ENCODE measurements at places on chromosomes 6 and 20. TPM values are rescaled to one million over a fixed set of nuclear protein-coding genes. Genes with fewer than 3 reads are reported as not detected.

DNA sequence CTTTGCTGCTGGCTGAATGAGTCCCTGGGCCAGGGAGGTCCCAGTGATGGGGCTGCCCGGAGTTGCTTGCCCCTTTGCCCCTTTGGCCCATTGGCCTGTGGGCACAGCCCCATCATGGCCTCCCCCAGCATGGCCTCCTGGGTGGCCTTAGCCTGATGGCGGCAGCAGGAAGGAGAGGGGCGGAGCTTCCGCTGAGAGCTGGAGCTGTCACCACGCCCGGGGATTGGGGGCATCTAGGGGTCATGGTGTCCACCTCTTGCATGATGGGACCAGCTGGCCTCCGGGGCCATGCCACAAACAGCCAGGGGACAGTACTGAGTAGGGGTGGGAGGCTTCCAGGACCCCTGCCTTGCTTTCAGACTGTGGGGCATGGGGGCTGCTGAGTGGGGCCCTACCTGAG lies 31.5 kb upstream of the GATA5 start:
- no peak for DNase-seq

DNA sequence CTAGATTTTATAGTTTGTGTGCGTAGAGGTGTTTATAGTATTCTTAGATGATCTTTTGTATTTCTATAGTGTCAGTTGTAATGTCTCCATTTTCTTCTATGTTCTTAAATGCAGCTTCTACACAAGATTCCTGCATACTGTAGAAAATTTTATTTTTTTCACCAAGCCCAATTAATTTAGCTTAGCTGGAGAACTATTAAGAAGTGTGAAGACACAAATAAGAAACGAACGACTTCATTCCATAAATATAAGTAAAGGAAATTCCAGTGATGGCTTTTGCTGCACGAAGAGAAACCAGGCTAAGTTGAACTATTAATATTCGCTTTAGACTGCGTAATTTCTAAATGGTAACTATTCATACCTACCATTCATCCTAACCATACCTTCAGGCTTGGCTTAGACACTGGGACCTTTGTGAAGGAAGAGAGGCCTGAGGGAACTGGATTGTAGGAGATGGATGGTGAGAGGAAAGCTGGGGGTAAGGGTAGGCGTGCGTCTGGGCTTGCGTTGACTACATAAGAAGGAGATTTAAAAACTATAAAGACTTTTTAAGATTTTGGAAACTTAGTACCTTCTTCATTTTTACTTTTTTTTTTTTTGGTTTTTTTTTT lies 15.9 kb downstream of the HLA-DOA start:
- DNase-seq = no peak

GRCh38 chr20:32285082-32285620 lies 7.7 kb downstream of the KIF3B start:
- no peak for DNase-seq

DNA sequence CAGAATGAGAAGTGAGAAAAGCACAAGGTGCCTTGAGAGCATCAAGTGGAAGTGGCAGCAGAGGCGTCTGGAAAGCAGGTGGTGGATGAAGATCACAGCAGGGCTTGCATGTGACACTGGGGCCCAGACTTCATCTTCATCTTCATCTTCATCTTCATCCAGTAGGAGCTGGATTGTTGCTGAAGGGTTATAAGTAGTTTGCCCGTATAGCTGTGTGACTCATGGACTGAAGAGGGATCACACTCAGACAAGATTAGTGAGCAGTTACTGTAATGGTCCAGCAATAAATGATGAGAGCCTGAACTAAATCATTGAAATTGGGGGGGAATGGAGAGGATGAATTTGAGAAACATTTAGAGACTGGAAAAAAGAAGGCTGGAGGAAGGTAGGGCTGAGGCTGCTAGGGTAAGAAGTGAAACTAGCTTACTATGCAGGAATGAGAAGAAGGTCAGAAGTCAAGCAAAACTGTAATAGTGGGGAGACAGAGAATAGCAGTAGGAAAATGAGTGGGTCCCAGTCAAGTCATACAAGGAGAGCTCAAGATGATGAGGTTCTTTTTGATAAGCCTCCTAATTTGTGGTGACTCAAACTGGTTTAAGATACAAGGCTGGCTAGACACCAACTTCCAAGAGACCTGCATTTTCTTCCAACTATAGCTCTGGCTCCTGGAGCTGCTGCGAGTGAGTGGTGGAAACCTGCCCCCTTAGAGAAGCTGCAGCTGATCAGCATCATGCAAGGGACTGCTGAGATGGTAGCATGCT lies 92.3 kb upstream of the BEND6 start:
- DNase-seq = no peak

DNA sequence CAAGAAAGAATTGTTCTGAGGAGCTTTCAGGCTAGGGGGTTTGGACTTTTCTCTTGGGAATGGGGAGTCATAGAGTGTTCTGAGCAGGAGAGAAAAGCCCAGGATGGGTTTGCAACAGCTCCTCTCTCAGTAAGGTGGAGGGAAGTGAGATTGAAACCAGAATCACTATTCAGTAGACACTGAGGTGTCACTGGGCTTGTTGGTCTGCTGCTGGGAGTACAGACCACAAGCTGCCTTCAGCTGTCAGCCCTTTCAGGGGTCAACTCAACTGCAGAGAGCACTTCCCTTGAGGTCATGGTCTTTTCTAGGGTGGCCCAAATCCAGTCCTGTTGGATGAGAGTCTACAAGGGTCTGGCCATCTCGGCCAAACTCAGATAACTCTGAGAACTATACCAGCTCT lies 12.9 kb upstream of the FOXA2 start:
- no peak for DNase-seq

DNA sequence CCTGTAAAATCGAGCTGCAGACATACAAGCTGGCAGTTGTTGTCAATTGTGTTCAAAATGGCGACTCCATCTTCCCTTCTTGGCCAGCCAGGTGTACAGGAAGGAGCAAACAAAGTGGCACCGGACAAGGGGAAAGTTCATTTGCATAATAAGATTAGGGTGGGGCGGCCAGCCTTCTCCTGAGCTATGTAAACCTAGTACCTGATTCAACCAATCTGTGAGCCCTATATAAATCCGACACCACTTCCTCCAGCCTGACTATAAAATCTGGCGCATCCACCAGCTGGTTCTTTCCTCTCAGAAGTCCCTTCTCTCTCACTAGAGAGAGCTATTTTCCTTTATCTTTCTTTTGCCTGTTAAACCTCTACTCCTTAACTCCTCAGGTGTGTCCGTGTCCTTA lies 8.1 kb upstream of the HBS1L start:
- DNase-seq = no peak

GRCh38 chr6:86856379-86856778 lies 80.9 kb upstream of the HTR1E start:
- DNase-seq = no peak

- DNase-seq = no peak
These were observed 207.5 kb downstream of the FOXC1 start for GRCh38 chr6:1817033-1817761.

DNA sequence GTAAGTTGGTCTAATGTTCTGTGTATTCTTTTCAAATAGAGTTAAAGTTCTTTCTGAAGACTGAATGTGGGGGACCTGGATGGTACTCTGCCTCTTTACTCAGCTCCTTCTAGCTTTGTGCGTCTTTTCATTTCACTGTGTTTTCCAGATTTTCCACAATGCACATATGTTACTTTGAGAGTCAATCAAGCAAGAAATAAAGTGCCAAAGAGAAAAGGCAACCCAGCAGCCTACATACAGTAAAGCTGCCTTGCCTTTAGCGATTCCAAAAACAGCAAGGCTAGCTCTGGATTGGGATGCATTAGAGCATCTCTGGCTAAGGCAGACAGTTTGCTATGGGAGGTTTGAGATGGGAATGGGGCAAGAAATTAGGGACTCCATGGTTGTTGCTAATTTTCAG lies 5.3 kb downstream of the C6orf163 start:
- DNase-seq = no peak

DNA sequence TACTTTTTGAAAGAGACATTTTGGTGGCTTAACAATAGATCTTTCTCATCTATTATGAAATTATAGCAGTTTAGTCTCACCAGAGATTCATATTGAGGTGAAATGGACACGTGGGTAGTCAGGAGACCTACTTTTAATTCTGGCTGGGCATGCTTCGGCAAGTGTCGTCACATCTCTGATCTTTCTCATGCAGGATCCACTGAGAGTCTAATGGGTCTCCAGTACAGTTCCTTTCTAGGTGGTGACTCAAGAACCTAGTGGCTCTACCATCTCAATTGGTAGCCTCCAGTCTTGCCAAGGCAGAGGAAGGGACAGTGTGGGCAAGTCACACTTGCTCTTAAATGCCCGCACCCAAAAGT lies 94.9 kb downstream of the KCNB1 start:
- DNase-seq = no peak

- DNase-seq = no peak
These were observed 16.9 kb upstream of the SNAI1 start for GRCh38 chr20:49965781-49966305.

GRCh38 chr6:27293436-27294098 lies 18.5 kb downstream of the POM121L2 start:
- DNase-seq = no peak

DNA sequence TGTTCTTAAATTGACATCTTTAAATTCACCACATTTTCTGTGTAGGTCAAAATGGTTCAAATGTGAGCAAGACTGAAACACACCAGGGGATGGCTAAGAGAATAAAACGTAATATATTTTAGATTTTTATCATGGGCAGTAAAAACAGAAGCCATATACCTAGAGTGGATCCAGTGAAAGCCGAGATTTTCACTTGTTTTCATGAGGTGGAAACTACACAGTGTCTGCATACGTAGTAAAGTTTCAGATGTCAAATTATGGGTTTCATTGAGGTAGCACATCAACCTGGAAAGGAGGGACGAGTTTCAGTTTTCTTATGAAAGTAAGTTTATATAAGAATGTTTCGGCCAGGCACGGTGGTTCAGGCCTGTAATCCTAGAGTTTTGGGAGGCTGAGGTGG lies 25.9 kb downstream of the METTL24 start:
- DNase-seq = no peak

DNA sequence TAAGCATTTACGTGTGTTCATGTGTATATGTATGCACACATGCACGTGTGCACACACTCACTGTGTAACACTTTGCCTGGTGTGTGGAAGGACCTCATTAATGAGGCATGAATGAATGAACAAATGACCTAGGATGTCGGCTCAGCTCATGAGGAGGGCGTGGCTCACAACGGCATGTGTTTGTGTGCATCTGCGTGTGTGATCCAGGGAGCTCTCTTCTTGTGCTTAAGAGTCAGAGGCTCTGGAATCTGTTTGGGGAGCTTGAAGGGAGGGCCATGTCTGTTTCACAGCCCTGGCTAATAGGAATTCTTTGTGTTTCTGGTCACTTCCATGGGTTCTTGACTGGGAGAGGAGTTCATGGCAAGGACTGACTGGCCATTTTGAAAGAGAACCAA lies 32.7 kb downstream of the TOX2 start:
- no peak for DNase-seq

DNA sequence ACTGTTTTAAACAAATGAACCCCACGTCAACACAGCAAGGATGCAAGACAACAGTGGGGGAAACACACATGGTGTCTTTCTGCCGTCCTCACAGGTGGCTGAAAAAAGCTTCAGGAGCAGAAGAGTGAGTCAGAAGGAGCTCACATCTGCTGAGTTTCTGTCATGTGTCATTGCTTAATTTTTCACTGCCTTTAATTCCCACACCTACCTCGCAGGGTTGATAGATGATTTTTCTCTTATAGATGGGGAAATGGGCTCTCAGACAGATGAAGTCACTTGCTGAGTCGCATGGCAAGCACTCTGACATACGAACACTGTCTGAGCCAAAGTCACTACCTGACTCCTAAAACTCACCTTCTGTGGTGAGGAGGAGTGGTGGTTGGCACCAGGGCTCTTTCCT lies 28.3 kb upstream of the CARMIL1 start:
- DNase-seq = no peak

GRCh38 chr6:85484948-85485347 lies 35.1 kb downstream of the NT5E start:
- DNase-seq = no peak

DNA sequence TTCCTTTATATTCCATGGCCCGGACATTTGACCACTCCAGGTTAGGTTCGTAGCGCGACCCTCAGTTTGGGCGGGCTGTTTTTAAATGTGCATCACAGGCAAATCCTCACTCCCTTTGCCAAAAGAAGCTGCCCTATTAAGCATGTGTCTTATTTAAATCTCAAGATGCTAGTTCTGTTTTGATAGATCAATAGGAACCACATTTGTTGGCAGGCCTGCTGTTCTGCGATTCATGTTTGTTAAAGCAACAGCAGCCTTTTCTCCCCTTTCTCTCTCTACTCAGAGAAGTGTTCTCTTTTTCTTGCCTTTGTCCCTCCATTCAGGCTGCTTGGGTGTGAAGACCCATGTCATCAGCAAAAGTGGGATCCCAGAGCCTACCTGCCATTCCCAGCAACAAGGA lies 212.0 kb upstream of the SSTR4 start:
- DNase-seq = no peak

GRCh38 chr20:46206992-46207549 lies 89.0 kb downstream of the CD40 start:
- DNase-seq = no peak

DNA sequence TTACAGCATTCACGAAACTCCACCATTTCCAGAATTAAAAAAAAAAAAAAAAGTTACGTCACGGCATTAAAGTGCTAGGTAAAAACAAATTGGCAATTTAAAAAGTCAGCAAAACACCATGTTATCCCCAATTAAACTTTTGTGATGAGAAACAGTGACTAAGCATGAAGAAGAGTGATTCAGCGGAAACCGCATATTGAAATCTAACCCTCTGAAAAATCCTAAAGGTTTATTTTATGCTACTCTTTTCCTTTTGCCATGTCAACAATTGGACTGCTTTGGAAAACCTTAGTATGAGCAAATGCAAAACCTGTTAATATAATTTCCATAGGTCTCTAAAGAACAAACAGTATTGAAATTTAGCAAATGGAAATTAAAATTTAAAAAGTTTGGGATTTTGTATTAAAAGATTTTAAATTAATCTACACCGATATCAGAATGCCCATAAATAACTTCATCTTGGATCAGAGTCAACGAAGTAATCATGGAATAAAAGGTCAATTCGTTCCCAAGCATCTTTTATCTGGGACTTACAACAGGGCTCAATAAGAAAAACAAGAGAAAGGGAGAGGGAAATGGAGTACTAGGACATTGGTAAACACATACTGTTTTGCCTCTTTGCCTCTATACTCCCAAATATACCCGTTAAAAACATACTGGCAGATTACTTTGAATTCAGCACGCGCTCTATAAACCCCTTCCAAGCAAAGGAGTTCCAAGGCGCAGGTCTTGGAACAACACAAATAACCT lies 1.1 kb downstream of the FBXO30 start:
- DNase-seq = no peak

- no peak for DNase-seq
These were observed 43.5 kb downstream of the IBTK start for GRCh38 chr6:82204020-82204419.

Gene TNNC2
- not detected for total RNA-seq

Gene ECT2L
- 1.1 TPM for total RNA-seq

Gene TCP11
- total RNA-seq = not detected

Gene ADGRF5
- 61.9 TPM for total RNA-seq

Gene FABP7
- 1.1 TPM for total RNA-seq

Gene EEF1A2
- 936 TPM for total RNA-seq

Gene AURKA
- total RNA-seq = 10.8 TPM

Gene SS18L1
- 8.2 TPM for total RNA-seq

Gene C20orf96
- total RNA-seq = 7.6 TPM

Gene FKBP5
- 109 TPM for total RNA-seq

Gene C6orf58
- total RNA-seq = not detected

Gene NKAPL
- 6.2 TPM for total RNA-seq

Data from right cardiac atrium (tissue), 5 donors.